Right lung (tissue), 10 donors: ENCODE measurements at places on chromosomes 6 and 20.

DNA sequence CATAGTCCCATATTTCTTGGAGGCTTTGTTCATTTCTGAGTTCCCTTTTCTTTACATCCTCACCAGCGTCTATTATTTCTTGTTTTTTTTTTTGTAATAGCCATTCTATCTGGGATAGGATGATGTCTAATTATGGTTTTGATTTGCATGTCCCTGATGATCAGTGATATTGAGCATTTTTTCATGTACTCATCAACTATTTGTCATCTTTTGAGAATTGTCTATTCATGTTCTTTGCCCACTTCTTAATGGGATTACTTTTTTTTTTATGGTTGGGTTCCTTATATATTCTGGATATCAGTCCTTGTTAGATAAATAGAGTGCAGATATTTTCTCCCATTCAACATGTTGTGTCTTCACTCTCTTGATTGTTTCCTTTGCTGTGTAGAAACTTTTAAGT lies 42.1 kb downstream of the CYB5R4 start:
- DNase-seq: no peak

GRCh38 chr6:52554684-52555280 lies 22.1 kb downstream of the TRAM2 start:
- DNase-seq: no peak

DNA sequence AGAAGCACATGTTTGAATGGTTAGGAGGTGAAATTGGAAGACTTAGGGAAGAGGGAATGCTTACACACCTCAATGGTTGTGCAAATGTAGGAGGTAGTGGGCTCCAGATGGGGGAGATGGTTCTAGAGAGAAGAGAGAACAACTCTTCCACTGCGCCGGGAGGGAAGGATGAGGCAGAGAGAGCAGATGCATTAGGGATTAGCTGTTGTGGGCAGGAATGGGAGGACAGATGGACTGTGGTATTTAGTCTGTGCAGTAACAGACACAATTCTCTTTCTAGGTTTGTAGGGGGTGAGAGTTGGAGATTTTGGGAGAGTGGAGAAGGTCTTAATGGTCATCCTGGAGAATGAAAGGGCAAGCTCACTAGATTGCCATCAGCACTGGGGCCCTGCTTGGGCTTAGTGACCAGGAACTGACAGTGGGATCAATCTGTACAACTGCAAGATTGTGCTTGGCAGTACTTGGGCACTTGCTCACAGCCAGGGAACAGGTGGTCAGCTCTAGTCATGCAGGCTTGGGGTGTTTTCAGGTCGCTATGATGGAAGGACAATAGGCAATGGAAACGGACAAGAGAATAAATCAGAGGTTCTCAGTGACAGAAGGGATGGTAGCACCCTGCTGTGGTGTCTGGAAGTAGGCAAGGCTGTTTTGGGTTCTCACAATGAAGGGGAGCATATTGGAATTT lies 182.0 kb upstream of the MYLIP start:
- no peak for DNase-seq

GRCh38 chr20:34943808-34944567 lies 11.6 kb downstream of the GSS start:
- DNase-seq: no peak

- no peak for DNase-seq
These were observed 21.9 kb upstream of the BEND6 start for GRCh38 chr6:56932910-56933477.

DNA sequence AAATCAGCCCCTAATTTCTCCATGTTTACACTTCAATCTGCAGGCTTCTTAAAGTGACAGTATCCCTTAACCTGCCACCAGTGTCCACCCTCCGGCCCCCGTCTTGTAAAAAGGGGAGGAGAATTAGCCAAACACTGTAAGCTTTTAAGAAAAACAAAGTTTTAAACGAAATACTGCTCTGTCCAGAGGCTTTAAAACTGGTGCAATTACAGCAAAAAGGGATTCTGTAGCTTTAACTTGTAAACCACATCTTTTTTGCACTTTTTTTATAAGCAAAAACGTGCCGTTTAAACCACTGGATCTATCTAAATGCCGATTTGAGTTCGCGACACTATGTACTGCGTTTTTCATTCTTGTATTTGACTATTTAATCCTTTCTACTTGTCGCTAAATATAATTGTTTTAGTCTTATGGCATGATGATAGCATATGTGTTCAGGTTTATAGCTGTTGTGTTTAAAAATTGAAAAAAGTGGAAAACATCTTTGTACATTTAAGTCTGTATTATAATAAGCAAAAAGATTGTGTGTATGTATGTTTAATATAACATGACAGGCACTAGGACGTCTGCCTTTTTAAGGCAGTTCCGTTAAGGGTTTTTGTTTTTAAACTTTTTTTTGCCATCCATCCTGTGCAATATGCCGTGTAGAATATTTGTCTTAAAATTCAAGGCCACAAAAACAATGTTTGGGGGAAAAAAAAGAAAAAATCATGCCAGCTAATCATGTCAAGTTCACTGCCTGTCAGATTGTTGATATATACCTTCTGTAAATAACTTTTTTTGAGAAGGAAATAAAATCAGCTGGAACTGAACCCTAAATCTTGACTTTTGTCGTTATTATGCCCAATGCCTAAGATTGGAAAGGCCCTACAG lies 4.5 kb downstream of the SOX4 start:
- no peak for DNase-seq

GRCh38 chr6:116111552-116112528 lies 11.2 kb downstream of the NT5DC1 start:
- DNase-seq: no peak
